CD4-positive, CD25-positive, alpha-beta regulatory T cell (primary cell): ENCODE measurements at places on chromosomes 3 and 15.

- no peak for DNase-seq
Measured at GRCh38 chr3:64460141-64460730, 227.6 kb downstream of the ADAMTS9 start.

GRCh38 chr3:71130471-71131374 lies 452.8 kb downstream of the FOXP1 start:
- DNase-seq: peak; percentile 54

- no peak for DNase-seq
Measured at GRCh38 chr15:92847841-92848240, 52.3 kb upstream of the CHD2 start.

DNA sequence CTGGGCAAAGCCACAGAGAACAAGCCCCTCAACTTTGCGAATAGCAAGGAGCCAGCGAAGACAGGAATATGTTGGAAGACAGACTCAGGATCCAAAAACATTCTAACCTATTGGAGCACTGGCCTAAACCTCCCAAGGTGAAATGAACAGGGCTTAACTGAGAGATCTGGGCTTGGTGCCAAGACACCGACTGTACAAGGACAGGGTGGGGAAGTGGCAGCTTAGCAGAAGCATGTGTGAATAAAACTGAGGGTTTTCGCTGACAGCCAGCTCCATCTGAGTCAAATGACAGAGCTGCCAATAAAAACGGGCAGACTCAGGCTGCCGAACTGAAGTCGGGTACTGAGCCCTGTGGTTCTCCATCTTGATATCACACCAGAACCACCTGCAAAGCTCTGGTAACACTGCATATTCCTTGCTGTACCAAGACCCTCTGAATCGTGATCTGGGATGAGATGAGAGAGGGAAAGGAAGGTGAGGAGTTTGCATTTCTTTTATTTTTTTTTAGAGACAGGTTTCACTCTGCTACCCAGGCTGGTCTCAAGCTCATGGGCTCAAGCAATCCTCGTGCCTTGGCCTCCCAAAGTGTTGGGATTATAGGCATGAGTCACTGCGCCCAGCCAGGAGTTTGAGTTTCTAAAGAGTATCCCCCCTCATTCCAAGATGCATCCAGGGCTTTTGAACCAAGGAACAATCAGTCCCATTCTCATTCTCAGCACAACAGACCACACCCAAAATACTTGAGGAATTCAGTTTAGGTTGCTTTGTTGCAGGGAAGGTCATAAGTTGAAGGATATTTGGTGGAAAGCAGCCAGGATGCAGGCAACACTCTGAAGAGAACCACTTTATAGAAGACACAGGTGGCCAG lies 6.0 kb upstream of the PLCB2 start:
- peak; percentile 16 for DNase-seq

GRCh38 chr3:156606729-156607128 lies 51.8 kb upstream of the SSR3 start:
- DNase-seq: no peak

GRCh38 chr15:93067649-93068085 lies 21.3 kb downstream of the RGMA start:
- no peak for DNase-seq

DNA sequence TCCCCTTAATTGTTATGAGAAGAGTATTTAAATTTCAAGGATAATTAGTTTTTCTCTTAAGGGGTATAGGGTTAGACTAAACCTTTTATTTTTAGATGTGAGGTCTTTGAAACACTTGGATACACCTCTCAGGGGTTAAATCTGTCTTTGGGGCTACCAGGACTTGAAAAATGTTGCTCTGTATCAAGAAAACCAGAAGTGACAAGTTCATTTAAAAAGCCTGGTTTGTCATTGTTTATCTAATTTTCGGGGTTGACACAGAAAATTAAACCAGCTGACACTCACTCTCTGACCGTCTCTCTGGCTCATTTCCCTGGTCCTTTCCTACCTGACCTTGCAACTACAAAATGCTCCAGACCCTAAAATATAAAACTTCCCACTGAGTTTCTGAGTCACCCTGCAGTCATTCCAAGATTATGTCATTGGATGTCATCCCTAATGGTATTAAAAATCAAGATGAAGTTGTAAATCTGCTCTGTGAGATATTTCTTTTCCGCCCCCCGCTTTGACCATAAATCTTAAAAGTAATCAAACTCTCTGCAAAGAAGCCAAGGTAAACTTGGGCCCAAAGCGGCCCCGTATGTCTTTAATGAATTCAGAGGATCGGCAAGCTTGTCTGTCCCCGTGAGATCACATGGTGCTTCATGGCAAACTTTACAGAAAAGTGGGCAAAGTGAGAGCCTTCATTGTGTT lies 32.9 kb upstream of the SKOR1 start:
- no peak for DNase-seq

- DNase-seq: no peak
Measured at GRCh38 chr15:88604381-88605188, 16.6 kb upstream of the AEN start.

DNA sequence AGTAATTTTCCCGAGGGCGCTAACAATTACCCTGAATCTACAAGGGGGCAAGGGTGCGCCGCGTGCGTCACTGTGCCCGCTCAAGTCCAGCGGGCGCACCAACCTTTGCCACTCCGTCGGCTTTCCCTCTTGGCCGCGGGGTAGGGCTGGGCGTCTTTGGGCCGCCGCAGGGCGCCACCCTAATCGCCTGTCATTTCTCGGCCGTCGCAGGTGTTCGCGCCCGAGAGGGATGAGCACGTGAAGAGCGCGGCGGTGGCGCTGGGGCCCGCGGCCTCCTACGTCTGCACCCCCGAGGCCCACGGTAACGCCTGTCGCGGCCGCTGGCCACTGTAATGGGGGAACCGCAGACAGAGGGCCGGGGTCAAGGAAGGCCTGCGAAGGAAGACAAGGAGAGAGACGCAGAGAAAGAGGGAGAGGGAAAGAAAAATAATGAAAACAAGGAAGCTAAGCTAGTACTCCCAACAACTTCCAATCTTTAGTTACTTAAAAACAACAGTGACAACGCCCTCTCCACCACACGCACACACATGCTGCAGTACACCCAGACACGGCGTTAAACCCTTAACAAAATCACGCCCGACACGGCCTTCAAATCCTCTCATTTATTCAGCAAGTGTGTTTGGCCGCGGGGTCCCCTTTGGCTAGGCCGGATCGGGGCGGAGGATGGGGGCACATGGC lies 3.8 kb downstream of the SKOR1 start:
- DNase-seq: peak; percentile 9

DNA sequence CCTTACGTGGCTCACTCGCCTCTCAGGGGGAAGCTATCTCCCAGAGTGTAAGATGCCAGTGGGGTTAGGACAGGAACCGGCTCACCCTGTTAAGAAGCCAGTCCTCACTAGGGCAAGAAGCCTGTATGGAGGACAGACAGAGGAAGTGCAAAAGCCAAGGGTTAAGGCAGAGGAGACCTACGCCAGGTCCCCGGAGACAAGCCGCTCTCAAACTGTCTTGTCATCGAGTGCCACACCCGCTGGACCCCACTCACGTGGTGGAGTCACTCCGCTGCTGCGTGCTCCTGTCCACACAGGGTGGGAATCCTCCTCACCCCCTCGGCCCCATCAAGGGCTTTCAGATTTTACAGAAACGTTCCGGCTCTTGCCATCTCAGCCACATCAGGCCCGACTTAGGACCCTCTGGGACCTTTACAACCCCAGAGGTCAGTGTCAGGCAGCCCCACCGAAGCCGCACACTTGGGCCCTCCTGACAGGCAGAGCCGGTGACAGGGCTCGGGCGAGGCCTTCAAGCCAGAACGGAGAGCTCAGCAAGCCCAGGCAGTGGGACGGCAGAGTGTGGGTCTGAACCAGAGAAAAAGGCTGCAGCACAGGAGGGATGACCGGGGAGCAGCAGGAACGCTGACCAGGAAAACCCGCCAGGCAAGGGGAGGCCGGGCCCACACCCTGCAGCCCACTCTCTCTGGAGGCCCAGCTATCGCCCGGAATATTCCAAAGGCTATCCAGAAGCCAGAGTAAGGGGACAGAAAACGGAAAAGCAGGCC lies 61.7 kb downstream of the XXYLT1 start:
- DNase-seq: no peak

- DNase-seq: no peak
Measured at GRCh38 chr3:111152496-111152895, 80.9 kb downstream of the NECTIN3 start.

DNA sequence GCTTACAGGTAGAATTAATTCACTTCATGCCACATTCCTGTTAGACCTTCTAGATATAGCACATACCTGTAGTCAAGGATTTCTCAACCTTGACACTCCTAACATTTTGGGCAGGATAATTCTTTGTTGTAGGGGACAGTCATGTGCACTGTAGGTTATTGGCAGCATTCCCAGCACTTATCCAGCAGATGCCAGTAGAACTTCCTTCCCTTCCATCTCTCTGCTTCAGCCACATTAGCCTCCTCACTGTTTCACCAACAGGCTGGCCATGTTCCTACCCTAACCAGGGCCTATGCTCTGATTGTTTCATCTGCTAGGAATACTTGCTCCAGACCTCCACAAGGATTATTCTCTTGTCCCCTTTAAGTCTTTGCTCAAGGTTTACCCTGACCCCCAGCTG lies 68.0 kb upstream of the STAC start:
- no peak for DNase-seq

DNA sequence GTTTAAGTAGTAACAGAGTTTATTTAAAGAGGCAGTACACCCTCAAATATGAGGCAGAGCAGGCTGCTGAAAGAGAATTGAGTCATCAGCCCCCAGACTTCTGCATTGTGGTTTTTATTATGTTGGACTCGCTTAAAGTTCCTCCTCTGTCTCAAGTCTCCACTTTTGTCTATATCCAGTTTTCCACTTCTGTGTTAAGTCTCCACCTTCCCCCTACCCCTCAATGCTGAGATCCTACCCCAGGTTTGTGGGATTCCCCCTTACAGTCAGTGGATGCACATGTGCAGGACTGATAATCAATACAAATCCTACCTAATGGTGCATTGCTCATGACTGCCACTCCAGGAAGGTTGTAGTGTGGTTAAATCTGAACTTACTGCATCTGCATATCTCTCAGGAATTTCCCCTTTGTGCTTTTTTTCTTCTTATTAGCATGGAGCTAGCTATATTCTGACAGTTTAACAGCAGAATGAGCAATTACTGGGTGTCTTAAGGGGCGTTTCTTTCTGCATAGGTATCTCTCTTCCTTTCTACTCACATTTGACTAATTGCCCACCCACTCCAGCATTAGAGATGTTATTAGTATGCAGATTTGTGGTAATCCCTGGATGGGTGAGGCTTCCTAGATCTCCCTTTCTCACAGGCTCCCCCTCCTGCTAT lies 11.9 kb upstream of the CD200R1L start:
- DNase-seq: no peak

GRCh38 chr3:71397046-71397445 lies 186.5 kb downstream of the FOXP1 start:
- DNase-seq: no peak

- DNase-seq: no peak
Measured at GRCh38 chr15:81789403-81789802, 256.4 kb downstream of the MEX3B start.

GRCh38 chr15:101179341-101180153 lies 72.3 kb downstream of the CHSY1 start:
- DNase-seq: no peak

- DNase-seq: no peak
Measured at GRCh38 chr3:34947834-34948233, 691.5 kb upstream of the ARPP21 start.

- no peak for DNase-seq
Measured at GRCh38 chr15:101176625-101177024, 75.2 kb downstream of the CHSY1 start.

GRCh38 chr15:48939648-48940047 lies 24.1 kb downstream of the SHC4 start:
- no peak for DNase-seq

GRCh38 chr3:194869482-194870169 lies 183.9 kb downstream of the FAM43A start:
- no peak for DNase-seq

DNA sequence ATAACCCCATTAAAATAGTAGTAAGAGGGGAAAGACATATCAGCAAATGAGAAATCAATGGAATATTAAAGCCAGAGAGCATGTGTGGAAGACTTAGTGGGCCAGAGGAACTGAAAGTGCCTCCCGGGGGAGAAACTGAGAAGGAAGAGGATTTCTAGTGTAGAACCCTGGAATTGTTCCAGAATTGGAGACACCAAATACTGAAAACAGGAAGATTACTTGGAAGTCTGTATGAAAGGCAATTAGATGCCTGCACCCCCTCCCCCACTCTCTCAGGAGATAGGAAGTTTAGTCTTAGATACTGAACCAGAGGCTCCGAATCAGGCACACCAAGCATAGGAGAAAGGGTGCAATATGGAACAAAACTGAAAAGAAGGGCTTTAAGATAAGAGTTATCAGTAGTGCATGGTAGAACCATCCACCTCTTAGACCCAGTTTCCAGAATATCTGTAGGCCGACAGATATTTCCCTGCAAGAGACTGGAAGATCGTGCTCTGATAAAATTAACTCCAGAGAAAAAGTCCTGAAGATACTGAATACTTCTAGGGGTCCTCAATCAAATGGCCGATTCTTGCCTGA lies 32.4 kb downstream of the KLHL18 start:
- DNase-seq: no peak

DNA sequence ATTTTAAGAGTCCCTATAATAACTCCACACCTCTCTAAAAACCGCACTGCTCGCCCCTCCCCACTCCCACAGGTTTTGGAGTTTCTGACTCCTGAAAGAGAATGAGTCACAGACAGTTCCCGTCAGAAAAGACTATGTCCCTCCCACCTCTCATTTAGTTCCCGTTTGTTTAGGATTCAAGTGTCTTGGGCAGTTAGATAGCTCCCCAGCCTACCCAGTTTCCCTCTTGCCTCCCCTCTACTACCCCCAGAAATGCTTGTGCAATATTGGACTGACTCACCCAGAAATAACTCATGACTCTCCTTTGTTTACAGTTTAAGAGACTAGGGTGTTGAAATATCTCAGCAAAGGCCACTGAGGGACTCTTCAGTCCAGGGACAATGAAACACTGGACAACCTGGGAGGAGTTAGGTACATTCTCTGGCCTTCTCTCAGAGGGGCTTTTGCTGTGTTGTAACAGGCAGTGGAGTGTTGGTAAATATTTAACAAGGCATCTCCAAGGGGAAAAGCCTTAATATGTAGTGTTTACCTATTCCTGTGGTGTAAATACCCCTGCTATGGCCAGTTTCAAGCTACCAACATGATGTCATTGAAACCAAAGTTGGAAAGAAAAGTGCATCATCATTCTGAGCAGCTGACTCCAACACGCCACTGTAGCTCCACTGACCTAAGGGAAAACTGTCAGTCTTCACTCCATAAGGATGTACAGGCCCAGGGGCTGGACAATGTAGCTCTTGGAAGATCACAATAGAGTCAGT lies 96.1 kb upstream of the CHD2 start:
- peak; percentile 18 for DNase-seq

- no peak for DNase-seq
Measured at GRCh38 chr3:41575724-41576123, 376.4 kb downstream of the CTNNB1 start.

- no peak for DNase-seq
Measured at GRCh38 chr3:4292301-4292700, 10.9 kb upstream of the SETMAR start.

- DNase-seq: no peak
Measured at GRCh38 chr3:192943393-192943792, 25.7 kb upstream of the MB21D2 start.
